ENCODE measurements at places on chromosomes 6 and 20. TPM values are rescaled to one million over a fixed set of nuclear protein-coding genes. Genes with fewer than 3 reads are reported as not detected.

Gene UST
- total RNA-seq, result 19.4 TPM

Gene B3GAT2
- 0.05 TPM for total RNA-seq

Gene PTCHD4
- total RNA-seq, result 1.6 TPM

Gene SLC26A8
- total RNA-seq, result 0.24 TPM

Gene RPP40
- total RNA-seq, result 4.7 TPM

Gene COL9A3
- total RNA-seq, result 1.9 TPM

Gene FKBP1C
- not detected for total RNA-seq

Gene BANF2
- not detected for total RNA-seq

Gene PACSIN1
- 0.09 TPM for total RNA-seq

Gene PARD6B
- 1.0 TPM for total RNA-seq

Gene FAM184A
- total RNA-seq, result 5.9 TPM

Gene C6orf52
- total RNA-seq, result not detected

DNA sequence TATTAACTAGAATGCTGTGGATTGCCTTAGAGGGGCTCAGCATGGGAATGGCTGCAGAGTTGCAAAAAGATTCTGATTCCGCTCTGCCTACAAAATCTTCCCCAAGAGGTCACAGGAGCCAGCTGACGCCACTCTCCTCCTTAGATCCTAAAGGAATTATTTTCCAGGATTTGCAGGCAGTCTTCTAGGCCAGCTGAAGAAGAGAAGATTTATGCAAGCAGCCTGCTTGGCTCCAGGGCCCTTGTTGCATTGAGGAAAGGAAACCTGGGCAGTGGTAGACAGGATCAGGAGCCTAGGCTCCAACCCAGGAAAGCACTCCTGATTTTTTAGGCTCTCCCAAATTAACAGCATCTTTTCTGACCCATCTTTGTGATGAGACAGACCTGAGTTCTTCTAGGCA, 245.8 kb downstream of the PKHD1 start:
- no peak for DNase-seq

DNA sequence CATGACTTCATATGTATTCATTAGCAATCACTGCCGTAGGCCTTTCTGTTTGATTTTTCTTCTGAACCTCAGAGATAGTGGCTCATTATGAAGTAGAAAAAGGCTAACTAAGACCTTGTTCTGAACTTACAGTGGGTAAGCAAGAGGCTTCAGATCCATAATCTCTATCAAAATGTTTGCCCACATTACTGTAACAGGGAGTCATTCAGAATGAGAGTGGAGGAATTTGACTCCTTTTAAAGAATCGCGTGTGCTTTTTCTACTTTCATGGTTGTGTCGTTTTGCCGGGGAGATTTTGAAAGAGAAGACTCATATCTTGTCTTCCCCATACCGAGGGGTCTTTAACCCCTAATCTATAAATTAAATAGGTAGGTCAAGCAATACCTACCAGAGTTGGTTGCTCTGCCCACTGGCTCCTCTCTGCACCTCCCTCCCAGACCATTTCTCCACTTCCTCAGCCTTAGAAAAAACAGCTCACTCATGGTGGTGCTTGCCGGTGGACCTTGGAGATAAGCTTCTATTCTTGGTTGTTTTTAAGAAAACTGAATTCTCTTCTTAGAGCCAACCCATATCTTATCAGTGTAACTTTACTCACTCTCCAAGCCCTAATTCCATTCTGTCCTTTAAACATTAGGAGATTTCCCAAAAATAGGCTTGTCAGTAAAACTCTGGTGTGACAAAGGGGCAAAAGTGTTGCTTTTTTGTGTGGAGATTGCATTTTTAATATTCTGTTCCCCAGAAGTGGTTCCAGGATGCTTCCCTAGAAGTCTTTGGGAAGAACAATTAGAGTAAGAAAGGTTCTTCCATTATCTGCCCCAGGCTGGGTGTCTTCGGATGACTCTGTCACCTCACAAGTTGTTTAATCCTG, 56.6 kb downstream of the E2F3 start:
- no peak for DNase-seq

GRCh38 chr20:57484772-57485171, 40.2 kb downstream of the CTCFL start:
- DNase-seq, result peak; percentile 35

DNA sequence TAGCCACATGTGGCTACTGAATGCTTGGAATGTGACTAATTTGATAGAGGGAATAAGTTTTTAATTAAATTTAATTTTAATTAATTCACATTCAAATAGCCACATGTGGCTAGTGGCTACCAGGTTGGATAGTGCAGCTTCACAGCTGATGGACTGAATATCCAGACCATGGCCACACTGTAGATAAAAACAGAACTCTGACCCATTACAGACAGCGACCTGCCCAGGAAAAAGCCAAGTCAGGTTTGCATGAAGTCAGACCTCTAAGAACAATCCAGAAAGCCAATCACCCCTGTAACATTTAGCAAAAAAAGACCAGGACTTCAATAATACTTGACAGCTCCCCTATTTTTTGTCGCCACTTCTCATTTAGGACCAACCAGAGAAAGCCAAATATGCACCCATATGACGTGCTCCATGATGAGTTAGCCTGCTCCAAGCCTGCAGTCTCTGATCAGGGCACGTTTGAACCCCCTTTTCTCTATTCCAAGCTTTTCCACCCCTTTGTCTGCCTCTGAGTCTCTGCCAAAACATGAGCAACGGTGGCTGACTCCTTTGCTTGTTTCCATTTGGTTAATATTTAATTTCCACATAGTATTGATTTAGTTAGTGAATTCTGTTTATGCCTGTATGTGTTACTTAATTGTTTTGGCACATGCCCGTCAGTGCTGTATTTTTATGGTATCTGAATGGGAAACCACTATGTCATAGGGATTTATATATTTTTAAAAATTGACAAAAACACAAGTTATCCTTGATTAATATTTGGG, 636.3 kb downstream of the UTRN start:
- no peak for DNase-seq

- DNase-seq, result no peak
These were observed 288.1 kb upstream of the SUPT3H start for GRCh38 chr6:45665859-45666258.

- DNase-seq, result no peak
These were observed 17.4 kb upstream of the SYNDIG1 start for GRCh38 chr20:24452016-24452415.

DNA sequence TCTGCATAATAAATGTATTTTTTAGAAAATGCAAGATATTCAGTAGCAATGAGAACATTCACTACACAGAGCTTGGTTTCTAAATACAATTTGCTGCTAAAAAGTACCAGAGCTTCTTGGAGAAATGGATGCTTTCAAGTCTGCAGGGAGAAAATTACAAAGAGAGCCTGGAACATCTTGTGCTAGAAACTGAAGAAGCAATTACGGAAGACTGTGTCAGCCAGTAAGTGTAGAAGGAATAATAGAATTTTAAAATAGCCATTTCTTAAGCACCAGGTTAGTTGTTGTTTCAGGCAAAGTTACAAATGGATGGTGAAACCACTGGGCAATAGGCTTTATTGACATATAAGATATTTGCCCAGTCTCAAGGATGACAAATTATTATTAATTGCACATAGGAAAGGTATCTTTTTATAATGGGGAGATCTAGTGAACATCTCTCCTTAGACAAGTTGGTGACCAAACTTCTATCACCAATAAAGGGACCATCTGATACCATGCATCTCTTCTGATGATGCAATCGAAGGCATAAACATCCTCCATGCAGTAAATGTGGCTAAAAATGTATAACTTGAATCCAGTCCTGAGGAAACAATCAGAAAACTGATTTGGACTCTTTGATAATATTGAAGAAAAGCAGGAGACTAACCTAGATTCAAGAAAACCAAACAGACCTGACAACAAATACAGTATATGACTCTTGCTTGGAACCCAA, 81.7 kb downstream of the ARHGAP18 start:
- no peak for DNase-seq

DNA sequence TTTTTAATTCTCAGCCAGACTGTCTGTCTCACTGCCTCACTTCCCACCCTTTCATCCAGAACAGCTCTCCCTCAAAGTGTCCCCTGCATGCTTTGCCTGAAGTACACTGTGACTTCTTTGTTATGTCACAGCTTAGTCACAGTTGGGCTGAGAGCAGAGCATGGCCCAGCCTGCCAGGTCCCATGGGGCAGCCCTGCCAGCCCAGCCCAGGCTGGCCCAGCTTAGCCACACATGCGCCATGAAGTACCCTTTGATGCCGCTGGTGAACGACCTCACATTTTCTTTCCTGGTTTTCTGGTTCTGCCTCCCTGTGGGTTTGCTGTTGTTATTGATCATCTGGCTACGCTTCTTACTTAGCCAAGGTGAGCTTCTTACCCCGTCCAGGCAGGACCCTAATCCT, at the start of gene ADIG:
TSS of gene ADIG (plus strand) at position 185 of the 400 bp plus-strand sequence. CDS start at position 239, 54 bp downstream.
- no peak for DNase-seq

DNA sequence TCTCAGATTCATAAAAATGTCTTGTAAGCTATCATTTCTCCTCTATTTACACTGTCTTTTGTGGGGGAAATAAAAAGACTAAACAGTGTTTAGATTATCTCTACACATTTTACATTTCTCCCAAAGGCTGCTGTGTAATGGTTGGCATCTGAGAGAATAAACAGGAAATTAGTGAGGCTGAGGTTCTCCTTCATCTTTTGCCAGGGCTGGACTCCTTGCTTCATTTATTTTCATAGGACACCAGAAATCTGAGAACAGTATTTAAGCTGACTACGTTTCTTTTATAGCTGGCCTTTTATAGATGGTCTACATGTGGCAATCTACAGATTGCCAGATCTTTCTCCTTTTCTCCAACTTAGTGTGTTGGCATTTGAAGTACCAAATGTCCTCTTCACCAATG, 41.5 kb downstream of the PLCB4 start:
- DNase-seq, result no peak

GRCh38 chr6:25270559-25270958, 8.6 kb upstream of the CARMIL1 start:
- no peak for DNase-seq

DNA sequence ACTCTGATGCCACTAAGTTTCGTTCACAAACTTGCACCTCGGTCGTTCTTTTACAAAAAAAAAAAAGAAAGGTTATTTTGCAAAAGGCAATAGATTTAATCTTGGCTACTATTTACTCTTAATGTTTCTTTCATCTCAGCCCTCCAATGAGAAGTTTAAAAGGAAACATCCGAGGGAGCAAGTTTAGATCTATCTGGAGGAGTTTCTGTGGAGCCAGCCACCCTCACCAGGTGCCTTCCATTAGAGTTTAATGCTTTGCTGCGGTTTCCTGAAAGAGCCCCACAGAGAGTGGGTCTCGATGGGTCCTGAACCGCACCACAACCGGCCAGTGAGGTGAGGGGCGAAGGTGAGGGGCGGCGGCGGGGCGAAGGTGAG, 632 bp downstream of the PRKN start:
- DNase-seq, result no peak

- no peak for DNase-seq
These were observed 447.9 kb downstream of the HTR1B start for GRCh38 chr6:77015350-77015749.

DNA sequence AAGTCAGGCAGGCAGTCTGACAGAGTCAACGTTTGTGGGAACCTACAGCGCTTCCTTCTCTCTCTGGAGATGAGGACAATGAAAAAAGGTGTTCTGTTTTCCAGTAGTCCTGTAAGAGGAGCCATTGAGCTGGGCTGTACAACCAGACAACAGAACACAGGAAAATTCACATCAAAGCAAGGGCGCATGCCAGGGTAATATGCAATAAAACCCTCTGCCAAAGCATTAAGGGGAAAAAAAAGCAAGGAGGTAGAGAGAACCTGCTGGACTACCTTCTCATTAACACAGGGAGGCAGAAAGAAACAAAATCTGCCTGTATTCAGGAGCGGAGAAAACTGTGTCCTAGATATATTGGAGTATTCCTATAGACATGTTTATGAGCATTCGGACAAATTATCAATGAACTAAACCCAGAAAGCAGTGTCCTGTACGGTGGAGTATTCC, 1.3 kb downstream of the RNF24 start:
- DNase-seq, result no peak

GRCh38 chr6:45569210-45569945, 191.6 kb upstream of the SUPT3H start:
- no peak for DNase-seq

- peak; percentile 79 for DNase-seq
These were observed 31.9 kb downstream of the DUSP22 start for GRCh38 chr6:324116-324728.

DNA sequence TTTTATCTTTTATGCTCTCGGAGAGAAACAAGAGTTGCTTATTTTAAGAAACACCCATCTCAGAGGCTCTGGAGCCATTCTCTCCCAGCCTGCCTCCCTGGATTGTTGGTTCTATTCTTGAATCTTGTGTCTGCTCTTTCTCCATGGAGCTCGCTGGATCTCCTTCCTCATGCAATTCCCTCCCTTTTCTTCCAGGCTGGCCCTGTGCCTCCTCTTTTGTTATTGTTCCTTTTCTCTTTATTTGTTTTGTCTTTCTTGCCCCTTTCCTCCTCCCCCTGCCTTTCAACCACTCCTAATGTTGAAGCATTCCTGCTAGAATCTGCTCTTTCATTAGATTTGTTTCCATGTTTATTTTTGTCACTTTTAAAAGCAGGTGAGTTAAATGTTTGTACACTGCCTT, 76.5 kb downstream of the STMND1 start:
- no peak for DNase-seq

DNA sequence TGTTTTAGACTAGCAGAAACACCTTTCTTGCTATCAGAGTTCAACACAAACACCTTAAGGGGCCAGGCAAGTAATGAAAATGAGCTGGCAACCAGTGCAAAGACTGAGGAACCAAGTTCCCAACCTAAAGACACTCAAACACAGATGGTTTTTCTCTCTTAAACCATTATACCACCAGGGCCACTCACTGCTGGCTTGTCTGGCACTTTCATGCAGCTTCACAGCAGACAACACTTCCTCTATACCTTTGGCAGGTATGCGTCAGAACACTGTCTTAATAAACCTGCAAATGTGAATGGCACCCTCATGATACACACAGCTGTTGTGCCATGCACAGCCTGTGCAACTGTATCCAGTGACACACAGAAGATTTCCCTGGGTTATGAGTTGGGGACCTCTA, 41.6 kb downstream of the NFATC2 start:
- DNase-seq, result no peak

DNA sequence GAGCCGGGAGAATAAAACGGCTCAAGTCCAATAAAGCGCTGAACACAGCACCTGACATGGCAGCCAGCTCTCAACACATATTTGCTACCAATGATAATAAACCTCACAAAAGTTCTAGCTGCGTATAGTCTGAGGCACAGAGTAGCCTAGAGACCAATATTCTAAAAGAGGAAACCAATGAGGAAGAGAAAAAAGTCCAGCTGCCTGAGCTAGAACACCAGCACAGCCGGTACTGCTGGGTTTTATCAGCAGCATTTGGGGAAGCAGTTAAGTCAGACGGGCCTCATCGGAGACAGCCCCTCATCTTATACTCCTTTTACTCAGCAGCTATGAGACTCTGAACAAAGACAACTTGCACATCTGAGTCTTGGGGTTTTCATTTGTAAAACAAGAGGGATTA, 2.4 kb upstream of the RTF2 start:
- no peak for DNase-seq
